ENCODE measurements at places on chromosomes 5 and 9.
A peak's percentile ranks its signal among the peaks of the same experiment; 100 is the strongest.

- DNase-seq: no peak
Observed at GRCh38 chr5:71780597-71780996, 61.5 kb downstream of the CARTPT start.

GRCh38 chr5:78483809-78484521 lies 123.5 kb downstream of the SCAMP1 start:
- no peak for DNase-seq

DNA sequence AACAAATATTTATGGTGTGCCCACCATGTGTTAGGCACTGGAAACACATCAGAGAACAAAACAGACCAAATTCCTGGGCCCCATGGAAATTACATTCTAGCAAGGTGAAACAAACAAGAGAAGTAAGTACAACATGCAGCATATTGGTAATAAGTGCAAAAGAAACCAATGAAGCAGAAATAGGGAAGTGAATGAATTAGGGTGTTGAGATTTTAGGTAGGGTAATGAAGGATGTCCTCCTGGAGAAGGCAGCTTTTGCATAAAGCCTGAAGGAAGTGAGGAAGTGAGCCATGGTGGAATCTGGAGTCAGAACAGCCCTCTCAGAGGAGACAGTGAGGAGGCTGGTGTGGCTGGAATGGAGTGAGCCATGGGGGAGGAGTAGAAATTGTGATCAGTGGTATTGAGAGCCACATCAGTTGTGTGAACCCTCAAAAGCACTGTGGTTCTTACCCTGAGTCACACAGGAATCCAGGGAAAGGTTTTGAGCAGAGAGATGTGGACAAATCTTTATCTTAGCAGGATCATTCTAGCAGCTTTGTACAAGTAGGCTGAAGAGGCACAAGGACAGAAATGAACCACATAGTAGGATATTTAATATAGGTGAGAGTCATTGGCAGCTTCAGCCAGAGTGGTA lies 52.7 kb upstream of the ARL15 start:
- DNase-seq: no peak

- DNase-seq: no peak
Observed at GRCh38 chr5:55577353-55578060, 42.7 kb upstream of the PLPP1 start.

DNA sequence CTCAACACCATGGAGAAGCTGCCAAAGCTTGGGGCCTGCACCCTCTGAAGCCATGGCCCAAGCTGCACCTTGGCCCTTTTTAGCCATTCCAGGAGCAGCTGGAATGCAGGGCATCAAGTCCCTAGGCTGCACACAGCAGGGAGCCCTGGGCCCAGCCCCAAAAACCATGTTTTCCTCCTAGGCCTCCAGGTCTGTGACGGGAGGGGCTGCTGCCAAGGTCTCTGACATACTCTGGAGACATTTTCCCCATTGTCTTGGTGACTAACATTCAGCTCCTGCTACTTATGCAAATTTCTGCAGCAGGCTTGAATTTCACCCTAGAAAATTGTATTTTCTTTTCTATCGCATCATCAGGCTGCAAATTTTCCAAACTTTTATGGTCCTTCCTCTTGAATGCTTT lies 64.6 kb downstream of the ELOVL7 start:
- no peak for DNase-seq

DNA sequence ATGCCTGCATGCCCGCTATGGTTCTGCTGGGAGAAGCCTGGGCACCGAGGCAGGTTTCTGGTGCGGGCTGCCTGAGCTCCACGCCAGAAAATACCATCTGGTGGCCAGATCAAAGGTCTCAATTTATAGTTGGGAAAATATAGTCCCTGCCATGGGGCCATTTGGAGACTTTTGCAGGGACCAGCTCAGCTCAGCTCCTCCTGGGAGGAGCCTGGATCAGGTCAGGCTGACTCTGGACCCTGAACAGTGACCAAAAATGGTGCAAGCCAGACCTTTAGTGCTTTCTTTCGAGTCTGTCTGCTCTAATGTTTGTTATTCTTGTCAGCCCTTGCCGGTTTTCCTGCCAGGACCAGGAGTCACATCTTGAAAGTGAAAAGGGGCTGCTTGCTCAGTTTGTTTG lies 31.8 kb downstream of the HMCN2 start:
- DNase-seq: no peak

DNA sequence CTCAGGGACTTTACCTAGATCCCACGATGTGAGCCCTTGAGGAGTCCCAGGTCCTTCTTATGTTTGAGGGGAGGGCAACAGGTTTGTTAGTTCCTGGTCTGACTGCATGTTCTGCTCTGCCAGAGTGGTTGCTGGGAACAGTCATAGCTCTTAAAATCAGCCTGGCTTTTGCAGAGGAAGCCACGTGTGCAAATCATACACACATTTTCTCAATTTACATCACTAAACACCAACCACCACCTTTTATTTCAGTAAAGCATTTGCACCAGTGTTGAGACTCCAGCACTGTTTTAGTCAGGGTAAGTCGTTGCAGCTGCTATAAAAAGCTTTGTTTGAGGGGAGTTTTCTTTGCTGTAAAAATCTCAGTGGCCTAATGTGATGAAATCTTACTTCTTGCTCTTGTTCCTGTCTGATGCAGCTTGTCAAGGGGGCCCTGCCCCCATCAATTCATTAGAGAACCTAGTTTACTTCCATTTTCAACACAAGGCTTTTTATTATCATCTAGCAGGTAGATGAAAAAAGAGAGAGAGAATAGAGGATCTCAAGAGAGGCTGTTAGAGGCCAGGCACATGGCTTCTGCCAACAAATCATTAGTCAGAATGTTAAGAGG lies 70.3 kb upstream of the VCAN start:
- DNase-seq: no peak

- no peak for DNase-seq
Observed at GRCh38 chr9:18393340-18394130, 80.4 kb upstream of the ADAMTSL1 start.

GRCh38 chr9:2411459-2412215 lies 209.9 kb upstream of the VLDLR start:
- no peak for DNase-seq

- DNase-seq: no peak
Observed at GRCh38 chr5:56515011-56515410, 281.9 kb upstream of the ANKRD55 start.

- no peak for DNase-seq
Observed at GRCh38 chr9:130751631-130752355, 58.2 kb downstream of the EXOSC2 start.

GRCh38 chr9:37515620-37516258 lies 30.0 kb downstream of the POLR1E start:
- DNase-seq: no peak

GRCh38 chr5:86124333-86124732 lies 493.4 kb upstream of the COX7C start:
- DNase-seq: no peak

DNA sequence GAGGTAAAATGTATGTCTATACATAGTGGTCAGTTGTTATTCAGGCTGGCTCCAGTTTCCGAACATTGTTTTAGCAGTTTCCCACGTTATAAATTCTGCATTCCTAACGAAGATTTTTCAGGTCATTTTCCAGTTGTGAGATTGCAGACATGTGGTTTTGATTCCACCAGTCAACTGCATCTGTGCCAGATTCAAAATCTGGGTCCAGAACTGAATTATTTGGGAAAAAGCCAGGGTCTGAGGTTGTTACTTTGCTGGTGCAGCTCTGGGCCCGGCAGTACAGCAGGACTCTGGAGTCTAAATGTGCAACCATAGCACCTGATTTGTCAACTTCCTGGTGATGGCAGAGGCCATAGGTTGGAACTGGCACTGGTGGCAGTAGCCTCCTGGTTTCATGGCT lies 105.7 kb upstream of the MEGF10 start:
- no peak for DNase-seq

GRCh38 chr5:157827423-157827822 lies 31.5 kb downstream of the CLINT1 start:
- no peak for DNase-seq

- DNase-seq: no peak
Observed at GRCh38 chr5:96385538-96385937, 47.5 kb downstream of the PCSK1 start.

GRCh38 chr9:105449081-105449480 lies 1.2 kb downstream of the FSD1L start:
- no peak for DNase-seq

DNA sequence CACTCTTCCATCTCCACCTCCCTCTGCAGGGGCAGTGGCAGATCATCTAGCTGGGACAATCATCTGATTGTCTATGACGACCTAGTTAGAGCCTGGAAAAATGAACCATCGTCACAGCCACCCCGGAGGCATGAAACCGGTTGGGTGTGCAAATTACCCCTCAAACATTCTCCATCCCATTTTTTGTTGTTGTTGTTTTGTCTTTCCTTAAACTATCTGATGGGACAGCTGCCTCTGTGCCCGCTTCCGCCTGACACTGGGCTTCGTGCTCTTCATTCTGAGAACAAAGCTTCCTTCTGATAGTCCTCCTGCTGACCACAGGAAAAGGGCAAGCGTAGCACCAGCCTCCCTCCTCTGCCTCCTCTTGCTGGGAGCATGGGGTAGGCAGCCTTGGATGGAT lies 7.0 kb upstream of the NDST1 start:
- DNase-seq: no peak

DNA sequence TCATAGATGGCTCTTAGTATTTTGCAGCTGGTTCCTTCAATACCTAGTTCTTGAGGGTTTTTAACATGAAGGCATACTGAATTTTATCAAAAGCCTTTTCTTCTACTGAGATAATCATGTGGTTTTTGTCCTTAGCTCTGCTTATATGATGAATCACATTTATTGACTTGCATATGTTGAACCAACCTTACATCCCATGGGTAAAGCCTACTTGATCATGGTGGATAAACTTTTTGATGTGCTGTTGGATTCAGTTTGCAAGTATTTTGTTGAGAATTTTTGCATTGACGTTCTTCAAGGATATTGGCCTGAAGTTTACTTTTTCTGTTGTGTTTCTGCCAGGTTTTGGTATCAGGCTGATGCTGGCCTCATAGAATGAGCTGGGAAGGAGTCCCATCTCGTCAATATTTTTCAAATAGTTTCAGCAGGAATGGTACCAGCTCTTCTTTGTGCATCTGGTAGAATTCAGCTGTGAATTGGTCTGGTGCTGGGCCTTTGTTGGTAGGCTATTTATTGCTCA lies 49.7 kb downstream of the YIPF5 start:
- no peak for DNase-seq

DNA sequence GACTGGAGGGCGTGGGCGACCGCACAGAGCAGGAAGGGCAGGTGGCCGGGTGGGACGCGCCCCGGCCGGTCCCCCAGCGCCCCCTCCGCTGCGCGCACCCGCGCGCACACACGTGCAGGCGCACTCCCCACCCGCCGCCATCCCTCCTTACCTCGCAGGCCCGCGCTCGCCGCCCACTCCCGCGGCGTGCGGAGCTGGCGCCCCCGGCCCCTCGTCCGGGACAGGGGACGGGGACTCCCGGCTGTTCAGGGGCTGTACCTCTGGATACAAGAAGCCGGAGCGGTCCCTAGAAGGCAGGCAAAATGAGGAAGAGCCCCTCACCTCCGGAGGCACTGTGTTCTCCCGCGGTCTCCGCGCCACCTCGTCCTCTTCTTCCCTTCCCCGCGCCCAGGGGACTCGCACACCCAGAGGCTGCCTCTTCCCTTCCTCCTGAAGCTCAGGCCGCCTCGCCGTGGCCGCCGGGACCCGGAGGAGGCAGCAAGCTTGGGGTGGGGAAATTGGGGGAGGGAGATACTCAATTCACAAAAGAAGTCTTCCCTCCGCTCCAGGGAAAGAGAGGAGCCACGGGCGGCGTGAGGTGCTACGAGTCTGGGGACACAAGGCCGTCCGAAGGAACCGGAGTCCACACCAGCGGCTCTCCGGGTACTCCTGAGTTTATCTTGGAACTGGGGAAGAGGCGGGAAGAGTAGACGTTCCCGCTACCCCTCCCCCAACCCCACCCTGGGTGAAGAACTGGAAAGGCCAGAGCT lies 1.4 kb upstream of the GABRB2 start:
- DNase-seq: no peak

- DNase-seq: no peak
Observed at GRCh38 chr9:114049441-114050225, 28.5 kb downstream of the AMBP start.

- DNase-seq: peak; percentile 13
Observed at GRCh38 chr9:5557606-5558587, 47.6 kb downstream of the PDCD1LG2 start.

- no peak for DNase-seq
Observed at GRCh38 chr5:154878642-154879335, 20.4 kb downstream of the CNOT8 start.

GRCh38 chr9:93086447-93087224 lies 9.4 kb upstream of the CARD19 start:
- DNase-seq: no peak

DNA sequence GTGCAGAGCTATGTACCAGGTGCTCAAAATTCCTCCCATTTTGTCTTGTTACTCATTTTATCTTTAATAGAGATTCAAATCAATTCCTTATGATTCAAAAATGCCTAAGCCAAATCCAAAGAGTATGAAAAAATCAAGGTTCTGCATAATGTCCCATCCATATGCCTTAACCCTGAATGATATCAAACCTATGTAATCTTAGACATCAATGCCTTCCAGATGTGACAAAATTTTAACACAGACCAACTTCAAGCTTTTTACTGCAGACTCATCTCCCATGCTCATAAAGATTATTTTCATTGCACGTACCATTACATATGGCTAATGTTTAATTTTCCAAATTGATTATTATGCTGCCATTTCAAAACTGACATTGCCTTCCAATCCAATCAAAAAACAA lies 122.4 kb downstream of the NFIB start:
- DNase-seq: no peak

DNA sequence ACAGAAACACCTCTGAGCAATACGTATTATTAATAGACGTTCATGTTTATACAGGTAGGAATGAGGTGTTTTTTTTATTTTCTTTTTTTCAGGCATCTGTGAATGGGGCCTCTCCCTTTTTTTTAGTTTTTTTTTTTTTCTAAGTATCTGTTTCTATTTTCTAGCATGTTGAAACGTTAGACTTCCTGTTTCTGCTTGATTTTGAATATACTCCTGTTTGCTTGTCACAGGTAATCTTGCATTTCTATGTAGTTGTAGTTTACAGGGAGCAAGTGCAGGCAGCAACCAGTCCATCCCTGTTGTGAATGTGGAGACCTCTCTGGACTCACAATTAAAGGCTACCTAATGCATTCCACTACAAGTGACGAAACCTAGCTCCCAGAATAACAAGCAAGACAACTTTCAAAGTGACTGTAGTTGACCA lies 22.8 kb upstream of the TNFAIP8 start:
- DNase-seq: no peak

DNA sequence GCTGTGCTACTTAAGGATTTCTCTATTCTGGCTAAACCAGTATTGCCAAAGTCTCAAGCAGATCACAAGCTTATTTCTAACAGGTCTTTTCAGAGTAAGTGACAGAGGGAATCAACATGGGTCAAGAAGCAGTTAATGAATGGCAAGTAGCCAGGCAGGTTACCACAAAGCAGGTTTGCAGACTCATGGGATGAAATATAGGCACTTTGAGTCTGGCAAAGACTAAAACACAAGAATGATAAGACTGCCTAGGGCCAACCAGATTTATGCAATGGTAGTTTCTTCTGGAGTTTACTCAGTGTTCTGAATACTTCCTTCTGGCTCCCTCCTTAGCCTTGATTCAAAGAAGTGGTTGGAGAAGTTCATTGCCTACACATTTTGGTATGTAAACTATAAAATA lies 3.6 kb downstream of the HMGCS1 start:
- no peak for DNase-seq

GRCh38 chr5:134183481-134183880 lies 6.7 kb upstream of the SKP1 start:
- no peak for DNase-seq

GRCh38 chr9:88651682-88652633 lies 117.0 kb downstream of the NXNL2 start:
- DNase-seq: no peak

Data from stimulated activated CD8-positive, alpha-beta memory T cell treated with anti-CD3 and anti-CD28 coated beads, Interleukin-7, amount 100 ng/mL, for 1 hour (primary cell).